GM18507 (cell line): ENCODE measurements at places on chromosomes 2 and 18.

- DNase-seq: no peak
These were observed 81.5 kb upstream of the DAPL1 start for GRCh38 chr2:158713523-158714138.

GRCh38 chr2:237669628-237670392 lies 42.4 kb downstream of the LRRFIP1 start:
- peak; percentile 33 for DNase-seq

- no peak for DNase-seq
These were observed 57.8 kb downstream of the CTDP1 start for GRCh38 chr18:79737426-79737825.

GRCh38 chr2:212193056-212193455 lies 345.5 kb downstream of the ERBB4 start:
- no peak for DNase-seq

- no peak for DNase-seq
These were observed 102.0 kb downstream of the RIT2 start for GRCh38 chr18:43013486-43013885.

DNA sequence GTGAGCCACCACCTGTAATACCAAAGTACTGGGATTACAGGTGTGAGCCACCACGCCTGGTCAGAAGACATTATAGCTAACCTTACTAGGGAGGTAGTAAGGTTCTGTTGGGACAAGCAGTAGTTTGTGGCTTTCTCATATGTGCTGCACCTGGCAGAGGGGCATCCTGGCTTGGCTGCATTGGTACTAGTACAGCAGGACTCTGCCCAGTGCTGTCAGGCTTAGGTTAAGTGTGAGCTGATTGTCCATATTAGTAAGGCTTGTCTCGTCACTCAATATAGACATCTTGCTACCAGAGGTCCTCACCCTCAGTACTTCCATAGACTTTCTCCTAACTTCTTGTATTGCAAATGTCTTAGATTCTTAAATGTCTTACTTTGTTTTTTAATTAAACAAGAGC lies 96.1 kb downstream of the ASAP2 start:
- no peak for DNase-seq

GRCh38 chr2:66433945-66434678 lies 813 bp upstream of the MEIS1 start:
- DNase-seq: no peak

DNA sequence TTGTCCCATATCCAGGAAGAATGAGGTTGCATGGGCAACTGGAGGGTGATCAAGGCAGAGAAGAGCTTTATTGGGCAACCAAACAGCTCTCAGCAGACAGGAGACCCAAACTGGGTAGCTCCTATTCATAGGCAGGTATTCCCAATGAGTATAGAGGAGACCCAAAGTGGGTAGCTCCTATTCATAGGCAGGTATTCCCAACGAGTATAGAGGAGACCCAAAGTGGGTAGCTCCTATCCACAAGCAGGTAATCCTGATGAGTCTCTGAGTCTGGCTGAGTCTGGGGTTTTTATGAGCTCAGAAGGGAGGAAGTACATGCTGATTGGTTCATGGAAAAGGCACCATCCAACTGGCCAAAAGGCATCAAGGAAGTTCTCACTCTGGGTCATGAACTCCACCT lies 5.3 kb upstream of the GORASP2 start:
- no peak for DNase-seq

DNA sequence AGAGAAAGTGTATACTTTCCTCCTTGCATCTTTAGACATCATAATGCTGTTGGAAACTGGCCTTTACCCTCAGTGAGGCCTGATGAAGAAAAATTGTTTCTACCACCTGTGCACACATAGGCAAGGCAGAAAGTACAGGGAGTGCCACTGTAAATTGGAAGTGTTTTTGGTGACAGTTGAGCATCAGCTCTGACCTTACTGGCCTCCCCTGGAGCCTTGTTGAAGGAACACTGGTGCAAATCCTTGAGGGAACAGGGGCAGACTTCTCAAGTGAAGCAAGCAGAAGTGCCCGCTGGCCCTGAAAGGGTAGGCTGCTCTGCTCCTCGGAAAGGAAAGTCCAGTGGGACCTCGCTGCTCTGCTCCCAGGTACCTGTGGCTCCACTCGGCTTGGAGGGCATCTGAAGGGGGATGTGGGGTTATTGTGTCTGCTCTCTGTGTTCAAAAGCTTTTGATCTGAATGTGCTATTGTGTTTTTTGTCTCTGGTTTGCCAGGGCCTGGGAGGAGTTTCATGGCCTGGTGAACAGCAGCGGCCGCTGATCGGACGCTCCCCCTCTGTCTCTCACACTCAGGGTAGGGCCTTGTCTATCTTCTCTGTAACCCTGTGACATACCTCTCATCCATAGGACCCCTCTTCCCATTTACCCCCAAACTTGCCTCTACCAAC lies 23.4 kb downstream of the EIF4E2 start:
- no peak for DNase-seq

- DNase-seq: no peak
These were observed 55.7 kb downstream of the RTTN start for GRCh38 chr18:70149616-70150301.

- DNase-seq: no peak
These were observed 108.1 kb upstream of the POU3F3 start for GRCh38 chr2:104745846-104746245.
